ENCODE measurements at places on chromosomes 3 and 15.

GRCh38 chr15:49688135-49688790 lies 67.4 kb downstream of the DTWD1 start:
- DNase-seq = no peak

- DNase-seq = no peak
Measured at GRCh38 chr15:94105760-94106159, 125.6 kb upstream of the MCTP2 start.

DNA sequence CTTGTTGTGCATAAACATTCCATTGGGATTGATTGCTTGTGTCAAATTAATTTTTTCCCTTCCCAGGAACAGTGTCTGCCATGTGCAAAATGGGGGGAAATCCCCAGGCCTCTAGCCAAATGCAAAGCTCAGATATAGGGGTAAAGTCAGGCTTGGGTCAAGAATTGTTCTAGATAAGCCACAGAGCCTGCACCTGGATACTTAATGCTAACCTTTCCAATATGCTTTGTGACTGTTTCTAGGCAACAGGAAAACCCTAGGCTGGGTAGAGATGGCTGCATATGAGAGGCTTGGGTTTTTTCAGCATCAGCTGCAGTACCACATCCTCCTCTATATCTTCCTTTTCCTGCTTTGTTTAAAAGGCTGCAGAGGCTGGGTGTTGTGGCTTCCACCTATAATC lies 61.9 kb upstream of the ROPN1 start:
- no peak for DNase-seq

DNA sequence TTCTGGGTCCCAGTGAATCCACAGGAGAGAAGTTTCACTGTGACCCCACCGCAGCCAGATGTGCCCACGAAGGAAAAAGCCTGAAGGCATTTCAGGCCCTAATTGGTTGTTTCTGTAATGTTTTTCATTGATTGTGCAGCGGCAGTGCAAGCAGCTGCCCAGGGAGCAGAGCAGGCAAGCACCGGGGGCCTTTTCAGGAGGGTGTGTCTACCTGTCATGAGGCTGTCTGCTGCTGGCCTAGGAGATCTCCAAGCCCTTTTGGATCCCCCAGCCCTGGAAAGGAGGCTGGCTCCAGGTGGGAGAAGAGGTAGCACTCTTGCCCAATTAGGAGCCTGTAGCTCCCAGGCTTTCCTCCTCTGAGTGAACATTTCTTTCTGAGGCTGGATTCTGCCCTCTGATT lies 108.8 kb downstream of the EPHB1 start:
- DNase-seq = no peak

DNA sequence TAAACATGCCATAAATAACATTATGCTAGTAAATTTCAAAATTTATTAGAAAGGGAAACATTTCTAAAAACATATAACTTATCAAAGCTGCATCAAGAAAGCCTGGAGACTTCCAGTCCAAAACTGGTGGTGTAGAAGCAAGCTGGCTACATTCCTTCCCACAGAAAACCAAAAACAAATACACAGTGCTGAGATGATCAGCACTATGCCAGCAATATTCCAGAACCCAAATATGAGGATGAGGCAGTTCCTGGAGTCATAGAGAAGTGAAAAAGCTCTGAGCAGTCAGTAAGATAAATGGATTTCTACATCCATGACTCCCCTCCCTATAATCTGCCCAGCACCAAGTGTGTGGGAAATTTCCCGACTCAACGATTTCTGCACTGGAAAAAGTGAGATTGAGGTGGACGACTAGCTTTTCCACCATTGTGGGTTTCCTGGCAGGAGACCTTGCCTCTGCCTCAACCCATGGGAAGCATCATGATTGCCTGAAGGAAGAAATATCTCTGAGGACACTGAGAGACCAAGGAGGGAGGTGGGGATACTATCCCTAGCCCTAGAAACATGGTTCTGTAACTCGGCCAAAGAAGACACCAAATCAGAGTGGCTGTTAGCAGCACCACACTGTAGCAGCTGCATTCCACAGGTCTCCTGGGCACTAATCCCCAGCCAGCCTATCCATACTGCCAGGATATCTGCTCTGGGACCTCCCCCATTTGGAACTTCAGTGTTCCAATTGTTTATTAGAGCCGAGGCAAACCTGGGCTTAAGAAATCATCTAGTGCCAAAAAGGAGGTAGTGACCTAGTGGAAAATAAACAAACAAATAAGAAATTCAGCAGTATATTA lies 11.8 kb upstream of the CLN6 start:
- no peak for DNase-seq

GRCh38 chr15:35925275-35926006 lies 379.5 kb upstream of the DPH6 start:
- no peak for DNase-seq
